ENCODE measurements at places on chromosomes 4 and X. TPM values are rescaled to one million over a fixed set of nuclear protein-coding genes. Genes with fewer than 3 reads are reported as not detected.

Gene SHOX
- not detected for total RNA-seq

Gene FAM184B
- not detected for total RNA-seq

Gene DCAF12L2
- not detected for total RNA-seq

Gene MRFAP1L1
- total RNA-seq = 67.4 TPM

GRCh38 chr4:122832732-122833131, 6.1 kb downstream of the FGF2 start:
- no peak overlapping the region for H3K4me3 ChIP-seq
- H3K36me3 ChIP-seq = no peaks in the 10 kb centered on the region
- peaks cover 7% of the 10 kb centered on the region for H3K4me1 ChIP-seq
- DNase-seq = no peak
- peaks cover 50% of the 10 kb centered on the region for H3K27me3 ChIP-seq

GRCh38 chr4:169492436-169493163, 119.8 kb downstream of the NEK1 start:
- DNase-seq = peak; percentile 45
- H3K4me3 ChIP-seq = no peak overlapping the region
- H3K27me3 ChIP-seq = no peaks in the 10 kb centered on the region
- peaks cover 7% of the 10 kb centered on the region for H3K36me3 ChIP-seq

DNA sequence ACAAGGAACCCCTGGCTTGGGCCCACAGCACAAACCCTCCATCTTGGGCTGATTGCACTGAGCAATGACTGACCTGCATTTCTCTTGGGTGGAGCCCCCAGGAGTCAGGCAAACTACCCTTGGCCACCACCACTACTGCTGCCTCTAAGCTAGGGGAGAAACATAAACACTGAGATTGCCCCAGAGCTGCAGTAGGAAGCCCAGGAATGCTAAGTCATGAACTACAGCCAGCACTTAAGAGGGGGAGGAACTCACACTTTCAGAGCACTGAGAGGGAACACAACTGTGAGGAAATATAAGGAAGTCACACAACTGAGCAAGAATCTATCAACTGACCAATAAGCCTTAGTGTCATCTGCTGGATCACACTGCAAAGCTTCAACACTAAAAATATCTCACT, 111.6 kb upstream of the PPP3CA start:
- no peak overlapping the region for H3K4me3 ChIP-seq
- H3K4me1 ChIP-seq = no peaks in the 10 kb centered on the region
- H3K27ac ChIP-seq = no peak overlapping the region
- H3K27me3 ChIP-seq = peaks cover 31% of the 10 kb centered on the region
- no peak for DNase-seq

DNA sequence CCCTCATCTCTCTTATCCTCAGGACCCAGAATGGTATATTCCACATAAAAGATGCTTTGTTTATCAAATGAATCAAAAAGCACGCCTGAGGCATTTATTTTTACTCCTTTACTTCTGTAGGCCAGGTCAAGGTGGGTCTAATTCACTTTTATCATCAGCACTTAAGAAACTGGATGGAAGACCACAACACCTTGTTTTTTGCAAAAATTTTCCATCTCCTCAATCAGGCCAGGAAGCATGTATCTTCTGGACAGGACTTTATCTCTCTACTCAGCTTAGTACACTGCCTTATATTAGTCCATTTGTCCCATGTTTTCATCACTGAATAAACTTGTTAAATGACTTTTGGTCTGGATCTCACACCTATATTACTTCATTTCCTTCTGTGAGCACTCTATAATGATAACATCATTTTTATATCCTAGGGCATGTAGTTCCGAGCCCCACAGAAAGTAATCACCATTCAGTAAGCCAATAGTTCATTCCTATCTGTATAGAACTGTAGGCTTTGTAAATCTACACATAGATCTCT, 260.5 kb downstream of the CHIC1 start:
- H3K27ac ChIP-seq = no peak overlapping the region
- no peaks in the 10 kb centered on the region for H3K27me3 ChIP-seq
- no peak for DNase-seq
- H3K4me1 ChIP-seq = no peaks in the 10 kb centered on the region

- H3K4me3 ChIP-seq = no peak overlapping the region
- H3K4me1 ChIP-seq = no peaks in the 10 kb centered on the region
- peaks cover 11% of the 10 kb centered on the region for H3K36me3 ChIP-seq
- DNase-seq = no peak
Observed at GRCh38 chr4:17915439-17915838, 104.7 kb downstream of the NCAPG start.

DNA sequence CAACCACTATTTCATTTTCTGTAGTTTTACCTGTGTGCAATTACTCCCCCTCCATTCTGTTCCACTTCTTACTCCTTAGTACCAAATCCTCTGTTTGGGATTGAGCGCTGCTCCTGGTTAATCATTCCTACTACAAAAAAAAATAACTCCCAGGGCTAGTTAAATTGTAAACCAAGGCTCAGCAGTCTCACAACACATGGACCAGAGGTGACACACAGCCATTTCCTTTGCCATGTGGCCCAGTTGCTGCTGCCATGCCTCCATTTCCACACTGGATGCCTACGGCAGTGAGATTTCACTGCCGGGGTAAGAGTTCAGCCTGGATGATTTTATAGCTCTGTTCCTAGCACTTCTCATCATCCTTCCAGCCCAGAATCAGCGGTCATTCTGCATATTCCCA, 107.2 kb downstream of the AKAP4 start:
- no peak overlapping the region for H3K4me3 ChIP-seq
- H3K27me3 ChIP-seq = no peaks in the 10 kb centered on the region
- no peak overlapping the region for H3K27ac ChIP-seq
- no peak for DNase-seq
- no peaks in the 10 kb centered on the region for H3K4me1 ChIP-seq

GRCh38 chr4:25884031-25884782, 21.4 kb upstream of the SEL1L3 start:
- peaks cover 8% of the 10 kb centered on the region for H3K27me3 ChIP-seq
- no peaks in the 10 kb centered on the region for H3K36me3 ChIP-seq
- no peak overlapping the region for H3K4me3 ChIP-seq
- no peaks in the 10 kb centered on the region for H3K4me1 ChIP-seq
- no peak overlapping the region for H3K27ac ChIP-seq

DNA sequence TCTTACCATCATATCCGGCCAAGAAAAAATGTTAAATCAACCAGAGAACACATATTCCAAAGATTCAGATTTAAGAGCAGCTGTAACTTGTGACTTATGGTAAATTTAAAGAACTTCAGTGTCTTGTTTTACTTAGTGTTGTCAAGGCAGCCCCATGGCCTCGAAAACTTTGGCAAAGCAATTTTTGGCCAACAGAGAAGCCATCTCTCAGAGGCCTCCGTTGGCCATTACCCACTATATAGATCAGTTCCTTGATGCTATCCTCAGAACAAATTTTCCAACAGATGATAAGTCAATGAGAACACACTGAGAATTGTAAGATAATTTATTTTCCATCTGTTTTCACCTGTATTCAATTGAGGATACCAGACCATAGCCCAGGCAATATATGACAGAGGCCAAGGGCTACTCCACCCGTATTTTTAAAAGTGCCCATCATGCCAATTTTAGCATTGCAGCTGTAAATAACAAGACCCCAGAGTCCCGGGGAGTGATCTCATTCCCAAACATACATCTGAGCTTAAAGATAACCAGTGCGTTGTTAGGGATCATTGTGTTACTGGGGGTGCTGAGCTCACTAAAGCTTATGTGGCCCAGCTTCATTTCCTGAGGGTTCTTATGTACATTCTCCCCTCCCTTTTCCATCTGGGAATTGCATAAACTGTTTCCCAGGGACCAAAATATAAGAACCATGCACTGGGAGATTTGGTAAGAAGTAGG, 50.0 kb upstream of the PDHA1 start:
- no peak overlapping the region for H3K27ac ChIP-seq
- H3K36me3 ChIP-seq = no peaks in the 10 kb centered on the region
- DNase-seq = no peak
- H3K4me1 ChIP-seq = no peaks in the 10 kb centered on the region

DNA sequence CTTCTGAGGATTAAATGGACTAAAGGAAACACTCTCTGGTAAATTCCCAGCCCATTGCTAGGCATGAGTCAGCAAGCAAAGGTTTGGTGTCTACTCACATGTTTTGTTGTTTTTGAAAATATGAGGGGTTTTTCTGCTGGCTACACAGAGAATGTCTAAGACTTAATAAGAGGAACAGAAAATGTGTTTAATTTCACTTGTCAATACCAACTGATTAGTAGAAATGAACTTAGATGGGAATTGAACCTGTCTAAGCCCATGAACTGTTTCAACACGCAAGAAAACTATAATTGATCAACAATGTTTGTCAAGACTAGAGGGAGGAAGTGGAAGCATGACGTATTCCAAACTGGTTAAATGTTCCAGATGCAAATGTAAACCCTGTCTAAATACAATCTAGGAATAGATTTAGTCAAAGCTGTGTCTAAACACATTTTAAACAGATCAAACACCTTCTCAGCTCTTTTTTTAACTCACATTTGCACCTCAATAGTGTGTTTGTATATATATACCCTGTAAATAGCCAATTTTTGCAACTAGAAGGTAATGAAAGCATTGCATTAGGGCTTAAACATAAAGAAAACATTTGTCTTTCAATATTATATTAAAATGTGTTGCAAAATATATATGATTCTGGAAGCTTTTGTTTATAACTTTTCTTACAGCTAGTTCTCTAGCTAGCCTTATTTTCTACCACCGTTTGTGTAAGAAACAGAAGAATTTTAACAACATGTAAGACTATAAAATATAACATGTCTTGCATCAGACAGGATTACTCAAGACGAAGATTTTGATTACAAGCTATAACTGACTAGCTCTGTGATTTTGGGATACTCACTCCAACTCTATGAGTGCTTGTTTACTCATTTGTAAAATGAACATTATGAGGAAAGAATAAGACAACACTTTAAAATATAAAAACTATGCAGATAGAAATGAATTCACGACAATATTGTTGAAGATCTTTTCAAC, 607.8 kb downstream of the FSTL5 start:
- H3K4me3 ChIP-seq = no peak overlapping the region
- no peaks in the 10 kb centered on the region for H3K27me3 ChIP-seq
- no peaks in the 10 kb centered on the region for H3K4me1 ChIP-seq

DNA sequence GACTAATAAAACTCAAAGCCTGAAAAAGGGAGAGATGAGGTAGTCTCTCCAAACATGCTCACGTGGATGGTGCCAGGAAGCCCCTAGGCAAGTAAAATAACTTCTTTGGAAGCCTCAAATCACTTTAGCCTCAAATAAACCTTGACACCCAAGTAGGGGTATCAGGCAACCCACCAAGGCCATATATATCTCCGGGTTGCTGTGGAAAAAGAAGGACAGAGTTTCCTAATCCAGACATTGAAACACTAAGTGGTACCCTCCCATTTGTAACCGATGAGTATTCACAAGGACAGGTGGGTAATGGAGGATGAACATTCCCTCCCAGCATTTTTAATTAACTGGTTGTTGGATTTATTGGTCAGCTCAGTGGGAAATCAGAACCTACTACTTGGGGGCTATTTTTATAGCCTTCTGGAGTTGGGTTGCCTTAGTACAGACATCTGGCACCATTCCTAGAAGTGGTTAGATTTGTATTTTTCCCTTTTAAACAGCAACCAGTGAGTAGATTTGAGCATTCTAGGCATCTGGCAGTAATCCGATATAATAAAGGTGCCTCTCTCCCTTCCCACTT, 87.7 kb downstream of the GPC3 start:
- no peaks in the 10 kb centered on the region for H3K27me3 ChIP-seq
- H3K27ac ChIP-seq = no peak overlapping the region
- H3K4me3 ChIP-seq = no peak overlapping the region
- DNase-seq = no peak
- H3K4me1 ChIP-seq = no peaks in the 10 kb centered on the region

DNA sequence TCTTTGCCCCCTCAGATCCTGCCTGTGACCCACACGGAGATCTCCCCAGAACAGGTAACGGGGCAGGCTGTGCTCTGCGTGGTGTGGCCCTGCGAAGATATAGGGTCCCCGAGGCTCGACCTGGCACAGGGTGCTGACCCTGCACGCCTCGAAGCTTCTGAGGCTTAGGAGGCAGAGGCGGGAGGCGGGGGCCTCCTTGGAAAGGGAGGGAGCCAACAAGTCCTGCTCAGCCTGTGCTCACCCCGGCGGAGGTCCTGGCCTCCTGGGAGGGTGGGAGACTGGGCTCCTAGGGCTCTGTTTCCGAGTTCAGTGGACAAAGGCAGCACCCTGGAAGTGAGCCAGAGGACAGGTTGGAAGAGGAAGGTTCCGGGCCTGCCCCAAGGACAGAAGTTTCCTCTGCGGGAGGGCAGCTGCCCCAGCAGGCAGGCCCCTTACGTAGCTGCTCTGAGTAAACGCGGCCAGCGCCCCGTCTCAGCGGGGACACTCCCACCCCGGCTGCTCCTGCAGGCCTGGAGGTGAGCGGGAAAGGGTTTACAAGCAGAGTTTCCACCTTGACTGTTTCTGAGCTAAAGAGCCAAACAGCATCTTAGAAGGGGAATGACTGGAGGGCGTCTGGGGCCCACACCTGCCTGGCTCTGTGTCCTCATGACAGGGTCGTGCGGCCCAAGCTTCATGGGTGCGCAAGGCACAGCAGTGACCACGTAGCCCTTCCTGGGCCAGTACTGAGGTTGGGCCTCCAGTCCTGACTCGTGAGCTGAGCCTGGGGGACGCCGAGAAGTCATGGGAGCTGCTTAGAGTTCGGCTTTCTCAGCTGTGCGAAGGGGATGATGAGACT, 16.1 kb downstream of the TMEM175 start:
- no peak overlapping the region for H3K27ac ChIP-seq
- no peak for DNase-seq

DNA sequence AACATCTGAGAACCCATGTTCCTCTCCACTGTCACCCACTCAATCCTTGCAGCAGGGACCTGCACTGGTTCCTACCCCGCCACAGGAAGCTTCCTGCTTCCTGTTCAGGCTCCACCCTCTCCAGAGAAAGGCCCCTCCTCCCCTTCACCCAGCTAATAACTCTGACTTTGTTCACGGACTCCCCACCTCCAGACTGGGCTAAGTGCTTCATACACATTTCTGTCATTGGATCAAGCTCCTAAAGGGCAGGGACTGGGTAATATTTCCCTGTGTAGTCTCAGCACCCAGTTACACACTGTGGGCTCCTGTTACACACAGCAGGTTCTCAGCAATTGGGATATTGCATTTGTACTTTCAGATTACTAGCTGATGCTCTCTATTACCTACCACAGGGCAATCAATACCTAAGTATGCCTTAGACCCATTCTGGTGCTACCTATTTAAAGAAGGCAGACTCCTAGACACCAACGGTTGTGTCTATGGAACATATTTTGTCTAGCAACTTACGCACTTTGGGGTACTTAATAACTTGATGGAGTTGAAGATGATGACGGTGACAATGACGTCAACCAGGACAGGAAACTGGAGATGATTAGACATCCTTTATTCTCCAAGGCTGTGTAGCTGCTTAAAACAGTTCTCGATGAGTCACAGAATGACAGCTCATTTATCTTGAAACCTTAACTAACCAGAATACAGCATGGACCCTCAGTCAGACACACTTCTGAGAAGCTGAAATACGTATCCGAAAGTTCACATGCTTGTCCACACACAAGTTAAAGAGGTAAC, 58.1 kb downstream of the MAML3 start:
- peak overlapping the region; percentile 79 for H3K4me3 ChIP-seq
- H3K36me3 ChIP-seq = peaks cover 2% of the 10 kb centered on the region
- H3K27me3 ChIP-seq = no peaks in the 10 kb centered on the region
- peak overlapping the region; percentile 97 for H3K27ac ChIP-seq
- DNase-seq = peak; percentile 84
- peaks cover 91% of the 10 kb centered on the region for H3K4me1 ChIP-seq

GRCh38 chr4:18608908-18609533, 587.5 kb upstream of the LCORL start:
- no peak overlapping the region for H3K27ac ChIP-seq
- H3K4me1 ChIP-seq = no peaks in the 10 kb centered on the region

- no peaks in the 10 kb centered on the region for H3K36me3 ChIP-seq
- H3K27me3 ChIP-seq = no peaks in the 10 kb centered on the region
- no peak for DNase-seq
- no peak overlapping the region for H3K27ac ChIP-seq
Observed at GRCh38 chr4:116438981-116439729, 646.2 kb downstream of the TRAM1L1 start.
